ENCODE measurements at places on chromosomes 6 and 20. TPM values are rescaled to one million over a fixed set of nuclear protein-coding genes. Genes with fewer than 3 reads are reported as not detected.

- DNase-seq: no peak
Observed at GRCh38 chr6:150004101-150004782, 21.1 kb downstream of the RAET1L start.

DNA sequence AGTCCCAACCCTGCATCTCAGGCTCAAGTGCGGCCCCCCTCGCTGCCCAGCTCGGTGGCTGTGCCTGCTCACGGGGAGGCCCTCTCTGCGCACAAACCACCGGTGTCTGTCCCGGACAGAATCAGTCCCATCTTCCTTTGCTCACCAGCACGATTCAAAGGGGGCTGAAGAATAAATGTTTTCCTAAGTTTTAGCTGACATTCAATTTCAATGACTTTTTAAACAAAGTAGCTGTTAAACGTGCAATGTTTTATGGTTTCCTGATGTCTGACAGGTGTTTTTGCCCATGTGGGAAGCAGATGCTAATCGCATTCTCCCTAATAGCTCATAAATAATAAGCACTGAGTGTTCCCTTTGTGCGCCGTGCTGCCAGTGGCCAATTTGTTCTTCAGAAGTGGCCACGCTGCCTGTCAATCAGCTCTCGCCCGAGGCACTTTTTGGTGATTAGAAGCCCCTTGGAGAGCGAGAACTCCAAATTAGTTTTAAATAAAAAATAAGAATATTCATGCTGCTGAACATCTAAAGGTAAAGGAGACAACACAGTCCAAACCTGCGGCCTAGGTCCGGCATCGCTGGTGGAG is 26.3 kb downstream of the BHLHE23 start:
- DNase-seq: no peak

DNA sequence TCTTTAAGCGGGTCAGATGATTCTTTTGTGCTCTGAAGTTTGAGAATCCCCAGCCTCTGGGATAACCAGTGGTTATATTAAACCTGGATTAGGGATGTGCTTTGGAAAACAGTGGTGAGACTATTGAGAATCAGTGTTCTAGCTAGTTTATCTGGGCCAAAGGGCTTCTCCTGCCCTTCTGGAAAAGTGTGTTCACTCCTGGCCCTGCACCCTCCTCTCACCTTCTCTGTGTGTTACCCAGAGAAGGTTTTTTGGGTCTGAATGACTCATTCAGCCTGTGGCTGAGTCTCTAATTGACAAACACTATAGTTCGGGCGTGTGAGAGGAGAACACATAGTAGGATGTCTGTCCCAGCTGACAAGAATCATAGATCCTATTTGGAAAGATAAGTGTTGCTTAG is 66.7 kb downstream of the LRRC1 start:
- no peak for DNase-seq

DNA sequence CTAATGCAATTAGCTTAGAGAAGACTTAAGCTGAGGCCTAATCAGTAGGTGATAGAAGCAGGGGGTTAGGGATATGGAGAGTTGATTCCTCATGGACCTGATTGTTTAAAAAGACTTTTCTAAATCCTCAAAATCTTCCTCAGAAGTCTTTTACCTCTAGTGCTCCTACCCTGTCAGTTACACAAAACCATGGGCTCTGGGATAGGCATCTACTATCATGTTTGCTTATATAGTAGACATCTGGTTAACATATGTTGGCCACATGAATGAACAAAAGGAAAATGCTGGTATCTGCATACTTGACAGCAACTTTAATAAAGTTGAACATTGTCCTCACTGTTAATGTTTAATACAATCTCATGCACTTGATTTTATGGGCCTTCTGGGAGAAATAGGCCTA is 61.5 kb upstream of the FKBP1C start:
- no peak for DNase-seq

The CFAP206 gene
- polyA plus RNA-seq: 0.27 TPM

The ANKRD66 gene
- polyA plus RNA-seq: 0.39 TPM

Measured in forelimb muscle (tissue), 1 donor.